ENCODE measurements at places on chromosomes 3 and 15.

GRCh38 chr3:153972862-153973261 lies 148.3 kb upstream of the ARHGEF26 start:
- DNase-seq = no peak

- no peak for DNase-seq
Observed at GRCh38 chr15:70056091-70056680, 41.5 kb downstream of the TLE3 start.

- DNase-seq = no peak
Observed at GRCh38 chr3:55673764-55674163, 186.7 kb upstream of the WNT5A start.

GRCh38 chr3:71599416-71599815 lies 15.9 kb upstream of the FOXP1 start:
- no peak for DNase-seq

- DNase-seq = no peak
Observed at GRCh38 chr15:83320404-83320803, 35.9 kb upstream of the BNC1 start.

DNA sequence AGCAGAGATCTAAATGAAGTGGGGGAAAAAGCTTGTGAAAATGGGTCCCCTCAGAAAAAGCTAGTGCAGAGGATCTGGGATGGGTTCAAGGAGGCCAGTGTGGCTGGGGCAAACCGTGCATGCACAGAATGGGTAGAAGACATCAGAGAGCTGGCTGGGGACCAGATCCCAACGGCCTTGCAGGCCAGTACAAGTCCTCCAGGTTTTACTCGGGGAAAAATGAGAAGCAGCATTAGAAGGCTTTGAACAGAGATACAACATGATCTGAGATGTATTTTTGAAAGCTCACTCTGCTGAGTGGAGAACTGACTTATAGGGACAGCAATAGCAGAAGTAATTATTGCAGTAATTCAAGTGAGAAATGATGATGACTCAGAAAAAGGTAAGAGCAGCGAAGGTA lies 114.5 kb downstream of the HERC1 start:
- no peak for DNase-seq

DNA sequence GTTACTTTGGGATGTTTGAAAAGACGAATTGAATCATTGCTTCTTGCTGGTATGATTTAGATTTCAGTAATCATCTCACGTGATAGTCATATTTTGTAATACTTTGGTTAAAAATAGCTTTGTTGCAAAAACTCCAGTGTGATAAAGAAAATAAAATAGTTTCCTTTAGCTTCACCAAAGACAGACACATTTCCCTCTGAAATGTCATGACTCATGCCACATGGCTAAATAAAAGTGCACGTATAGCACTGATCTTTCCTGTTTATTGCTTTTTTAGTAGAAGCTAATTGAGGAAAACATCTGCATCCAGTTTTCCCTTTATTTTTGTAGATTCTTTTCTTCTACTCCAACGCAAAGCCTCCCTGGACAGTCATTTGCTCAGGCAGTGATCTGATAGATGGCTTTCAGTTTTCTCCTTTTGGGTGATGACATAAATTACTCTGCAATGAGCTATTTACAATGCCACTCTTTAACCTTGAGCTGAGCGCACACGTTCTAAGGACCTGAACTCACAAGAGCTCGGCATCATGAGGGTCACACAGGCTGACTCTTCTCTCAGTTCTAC lies 84.9 kb downstream of the ARNT2 start:
- DNase-seq = peak; percentile 60

DNA sequence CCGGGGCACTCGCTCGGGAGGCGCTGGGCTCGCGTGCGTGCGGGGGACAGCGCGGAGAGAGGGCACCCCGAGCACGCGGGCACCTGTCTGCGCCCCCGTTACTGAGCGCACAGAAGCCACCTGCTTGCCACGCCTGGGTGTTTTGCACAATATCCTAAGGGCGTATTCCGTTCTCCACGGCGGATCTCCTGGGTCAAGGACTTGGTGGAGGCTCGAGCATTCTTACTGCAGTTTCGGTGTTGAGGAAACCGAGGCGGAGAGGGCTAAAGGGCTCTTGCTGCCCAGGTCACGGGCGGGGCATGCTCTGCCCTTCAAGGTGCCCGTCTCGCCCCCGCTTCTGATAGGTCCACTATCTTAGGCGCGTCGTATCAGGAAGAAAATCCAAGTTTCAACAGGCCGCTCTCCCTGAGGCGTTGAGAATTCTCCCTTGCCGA lies 526 bp downstream of the GPD1L start:
- no peak for DNase-seq

DNA sequence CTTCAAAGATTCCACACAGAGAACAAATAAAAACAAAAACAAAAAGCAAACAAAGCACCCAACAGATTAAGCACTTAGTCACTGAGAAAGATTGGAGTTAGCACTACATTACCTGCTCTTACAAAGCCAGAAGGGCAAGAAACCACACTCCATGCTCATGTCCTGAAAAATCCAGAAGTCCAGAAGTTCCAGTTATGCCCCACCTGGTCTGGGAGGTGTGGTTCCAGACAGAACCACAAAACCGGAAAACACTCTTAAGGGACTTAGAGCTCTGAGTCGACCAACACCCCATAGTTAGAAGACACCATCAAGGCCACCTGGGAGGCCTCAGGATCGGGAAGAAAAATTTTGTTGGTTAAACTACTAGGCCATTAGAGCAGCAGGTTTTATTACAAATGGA lies 88.9 kb downstream of the TNIK start:
- no peak for DNase-seq

Measured in dermis microvascular lymphatic vessel endothelial cell (primary cell).